NCI-H446 (cell line): ENCODE measurements at places on chromosomes 5 and 9.
A peak's percentile ranks its signal among the peaks of the same experiment; 100 is the strongest.

DNA sequence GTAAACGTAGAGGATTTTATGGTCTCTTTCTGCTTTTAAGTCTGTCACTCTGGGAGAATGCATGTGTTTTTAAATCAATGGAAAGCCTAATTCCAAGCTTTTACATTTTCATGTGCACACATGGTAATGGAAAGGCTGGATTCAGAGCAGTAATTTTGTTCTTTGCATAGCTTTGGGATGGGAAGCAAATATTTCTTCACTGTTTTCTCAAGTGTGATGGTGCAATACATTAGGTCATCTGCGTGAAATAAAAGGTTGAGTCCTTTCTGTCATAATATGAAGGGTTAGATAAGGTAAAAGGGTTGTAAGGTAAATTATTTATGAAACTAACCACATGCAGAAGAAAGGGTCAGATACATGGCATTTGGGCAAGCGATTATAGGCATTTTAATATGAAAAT, 88.2 kb upstream of the NR3C1 start:
- DNase-seq = no peak

DNA sequence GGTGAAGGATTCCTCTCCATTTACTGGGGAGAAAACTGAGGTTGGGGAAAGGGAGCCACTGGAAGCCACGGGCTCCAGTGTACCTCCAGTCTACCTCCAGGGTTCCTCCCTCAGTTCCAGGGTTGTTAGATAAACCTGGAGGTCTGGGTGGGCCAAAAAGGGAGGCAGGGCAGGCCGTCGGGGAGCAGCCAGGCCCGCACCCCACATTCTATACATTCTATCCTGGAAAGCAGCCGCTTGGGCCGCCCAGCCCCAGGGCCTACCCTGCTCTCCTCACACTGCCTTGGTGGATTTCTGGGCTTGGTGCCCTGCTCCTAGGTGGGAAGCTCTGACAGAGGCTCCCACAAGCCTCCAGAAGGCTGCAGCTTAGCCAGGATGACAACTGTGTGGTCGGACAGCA, 18.1 kb upstream of the SUSD3 start:
- no peak for DNase-seq

GRCh38 chr5:151315998-151316597, 12.5 kb upstream of the SLC36A3 start:
- peak; percentile 63 for DNase-seq

DNA sequence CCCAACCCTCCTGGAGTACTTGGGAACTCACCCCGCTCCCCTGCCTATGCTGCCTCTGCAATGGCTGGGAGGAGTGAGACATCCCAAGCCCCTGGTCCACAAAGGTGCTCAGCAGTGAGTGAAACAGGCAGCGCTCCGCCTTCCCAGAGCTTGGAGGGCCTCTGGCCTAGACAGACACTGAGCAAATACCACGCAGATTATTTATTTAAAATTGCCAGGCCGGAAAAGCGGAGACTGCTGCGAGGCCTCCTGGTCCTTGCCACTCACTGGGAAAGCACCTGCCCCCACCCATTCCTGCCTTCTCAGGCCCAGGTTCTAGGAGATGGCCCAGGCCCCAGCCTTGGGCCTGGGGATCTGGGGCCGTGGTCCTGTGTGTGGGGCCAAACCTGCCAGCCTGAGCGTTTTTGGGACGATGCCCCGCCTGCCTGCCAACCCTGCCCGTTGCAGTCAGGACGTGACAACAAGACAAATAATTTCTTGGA, 17.4 kb downstream of the FGF18 start:
- DNase-seq = no peak

GRCh38 chr5:42531611-42532010, 108.4 kb downstream of the GHR start:
- DNase-seq = no peak

DNA sequence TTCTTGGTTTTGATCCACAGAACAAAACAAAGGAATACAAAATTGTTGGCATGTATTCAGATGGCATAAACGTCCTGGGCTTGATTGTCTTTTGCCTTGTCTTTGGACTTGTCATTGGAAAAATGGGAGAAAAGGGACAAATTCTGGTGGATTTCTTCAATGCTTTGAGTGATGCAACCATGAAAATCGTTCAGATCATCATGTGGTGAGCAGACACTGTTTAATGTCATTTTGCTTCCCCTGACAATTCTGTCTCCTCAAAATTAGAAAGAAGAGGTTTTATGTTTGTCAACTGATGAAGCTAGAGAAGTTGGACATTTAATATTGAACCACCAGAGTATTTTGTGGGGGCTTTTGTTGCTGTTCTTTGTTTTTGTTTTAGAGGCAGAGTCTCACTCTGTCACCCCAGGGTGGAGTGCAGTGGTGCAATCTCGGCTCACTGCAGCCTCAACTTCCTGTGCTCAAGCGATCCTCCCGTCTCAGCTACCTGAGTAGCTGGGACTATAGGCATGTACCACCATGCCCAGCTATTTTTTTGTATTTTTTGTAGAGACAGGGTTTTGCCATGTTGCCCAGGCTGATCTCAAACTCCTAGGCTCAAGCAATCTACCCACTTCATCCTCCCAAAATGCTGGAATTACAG, 82.0 kb downstream of the SLC1A1 start:
- no peak for DNase-seq

- DNase-seq = no peak
Observed at GRCh38 chr9:97852001-97852398, 1.0 kb upstream of the FOXE1 start.

GRCh38 chr9:129945314-129945713, 97.7 kb downstream of the FNBP1 start:
- no peak for DNase-seq

GRCh38 chr9:120934281-120934680, 7.7 kb upstream of the TRAF1 start:
- no peak for DNase-seq
